ENCODE measurements at places on chromosomes 6 and 20.

GRCh38 chr6:97819710-97820109 lies 536.7 kb upstream of the MMS22L start:
- no peak for DNase-seq

DNA sequence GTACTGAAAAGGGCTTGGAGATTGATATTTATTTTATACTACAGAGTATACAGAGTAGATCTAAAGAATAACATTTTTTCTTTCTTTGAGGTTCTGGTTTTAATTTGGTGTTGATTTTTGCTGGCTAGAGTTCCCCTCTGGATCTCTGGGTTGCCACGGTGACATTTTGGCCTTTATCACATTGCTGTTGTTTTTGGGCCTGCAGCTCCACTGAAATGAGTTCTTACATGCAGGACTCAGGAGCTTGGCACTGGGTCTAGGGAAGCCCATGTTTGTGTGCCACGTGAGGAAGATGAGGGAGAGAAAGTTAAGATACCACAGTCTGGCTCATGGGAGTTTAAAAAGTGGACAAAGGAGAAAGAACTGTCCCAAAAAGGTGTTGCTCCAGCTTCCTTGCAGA lies 7.4 kb upstream of the TFAP2C start:
- DNase-seq, result no peak

DNA sequence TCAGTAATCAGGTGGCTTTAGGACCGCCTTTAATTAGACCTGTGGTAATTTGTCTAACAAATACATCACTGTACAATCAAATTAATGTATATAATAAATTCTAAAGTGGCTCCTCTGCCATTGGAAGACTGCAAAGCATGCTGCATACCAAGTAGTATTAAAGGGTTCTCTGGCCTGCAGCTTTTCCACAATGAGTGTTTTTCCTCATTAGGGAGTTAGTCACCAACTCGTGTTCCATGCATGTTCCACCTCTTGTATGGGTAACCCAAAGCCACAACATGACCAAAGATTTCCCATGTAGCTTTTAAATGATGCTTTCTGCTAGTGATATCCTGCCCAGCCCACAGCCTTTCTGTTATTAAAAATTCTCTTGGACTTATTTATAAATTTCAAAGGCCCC lies 218.7 kb downstream of the FUT9 start:
- DNase-seq, result no peak

GRCh38 chr6:101458826-101459225 lies 65.3 kb downstream of the GRIK2 start:
- DNase-seq, result no peak

DNA sequence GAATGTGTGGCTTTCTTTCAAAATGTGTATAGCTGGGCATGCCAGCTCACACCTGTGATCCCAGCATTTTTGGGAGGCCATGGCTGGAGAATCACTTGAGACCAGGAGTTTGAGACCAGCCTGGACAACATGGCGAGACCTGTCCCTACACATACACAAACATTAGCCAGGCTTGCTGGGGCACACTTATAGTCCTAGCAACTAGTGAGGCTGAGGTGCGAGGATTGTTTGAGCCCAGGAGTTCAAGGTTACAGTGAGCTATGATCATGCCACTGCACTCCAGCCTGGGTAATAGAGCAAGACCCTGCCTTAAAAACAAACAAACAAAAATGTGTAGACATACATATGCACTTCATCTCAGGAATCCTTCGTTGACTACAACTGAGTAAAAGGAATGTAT lies 31.1 kb upstream of the PLEKHG1 start:
- DNase-seq, result no peak

GRCh38 chr6:121430514-121431460 lies 4.7 kb upstream of the GJA1 start:
- no peak for DNase-seq
